ENCODE measurements at places on chromosomes 3 and 15. TPM values are rescaled to one million over a fixed set of nuclear protein-coding genes. Genes with fewer than 3 reads are reported as not detected.

DNA sequence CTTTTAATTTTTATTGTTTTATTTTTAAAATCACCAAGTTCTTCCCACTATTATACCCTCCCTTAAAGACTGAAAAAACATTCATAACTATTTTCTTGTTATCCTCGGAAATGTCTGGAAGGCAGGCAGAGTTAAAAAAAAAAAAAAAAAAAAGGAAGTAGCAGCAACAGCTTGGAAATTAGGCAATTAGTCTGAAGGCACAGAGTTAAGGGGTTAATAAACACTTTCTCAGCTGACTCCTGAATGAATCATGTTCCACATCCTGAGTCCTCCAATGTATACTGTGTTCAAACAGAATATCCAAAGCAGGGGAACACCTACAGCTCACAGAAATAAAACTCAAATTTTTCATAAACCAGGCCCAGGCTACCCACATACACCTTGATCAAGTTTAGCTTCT lies 5.8 kb downstream of the HEXA start:
- peak; percentile 86 for DNase-seq

The POLQ gene
- total RNA-seq: 1.3 TPM

GRCh38 chr3:123406598-123406997 lies 42.3 kb downstream of the ADCY5 start:
- DNase-seq: no peak

DNA sequence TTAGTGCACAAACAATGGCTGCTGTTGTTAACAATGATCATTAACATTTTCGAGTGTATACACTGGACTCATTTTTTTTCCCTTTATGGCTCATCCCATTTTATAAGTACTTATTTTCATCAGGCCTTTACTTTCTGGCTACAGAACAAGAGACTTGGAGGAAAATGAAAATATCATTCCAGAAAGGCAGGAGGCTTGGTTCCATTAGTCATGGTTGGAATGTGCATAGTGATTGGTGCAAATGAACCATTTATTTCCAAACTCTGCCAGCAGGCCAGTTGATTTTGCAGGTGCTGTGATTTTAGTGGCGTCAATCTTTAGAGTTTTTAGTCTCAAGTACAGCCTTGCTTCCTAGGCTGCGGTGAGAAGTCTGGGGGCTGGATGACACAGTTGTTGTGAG lies 151.8 kb downstream of the ITPR1 start:
- no peak for DNase-seq

- DNase-seq: no peak
These were observed 43.3 kb downstream of the MUC4 start for GRCh38 chr3:195768414-195768813.

The DGKG gene
- total RNA-seq: not detected

GRCh38 chr3:114314282-114314681 lies 20.5 kb downstream of the TIGIT start:
- DNase-seq: no peak

- DNase-seq: no peak
These were observed 147.0 kb upstream of the VEPH1 start for GRCh38 chr3:157650172-157650571.

DNA sequence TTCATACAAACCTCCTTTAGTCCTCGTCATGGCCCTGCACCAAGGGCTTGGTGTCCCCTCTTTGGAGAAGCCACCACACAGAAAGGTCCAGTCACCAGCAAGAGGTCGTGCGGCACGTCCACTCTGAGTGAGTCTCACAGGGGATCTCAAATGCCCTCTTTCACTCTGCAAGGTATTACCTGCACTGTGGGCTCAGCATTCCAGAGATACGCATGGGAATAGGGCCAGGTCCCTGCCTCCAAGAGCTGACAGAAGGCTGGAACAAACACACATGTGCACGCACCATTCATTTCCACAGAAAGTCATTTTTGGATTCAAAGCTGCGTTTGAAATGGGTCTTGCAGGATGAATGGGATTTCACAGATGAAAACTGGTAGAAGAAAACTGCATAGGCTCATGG lies 50.4 kb upstream of the TJP1 start:
- DNase-seq: no peak

The STRIT1 gene
- not detected for total RNA-seq

DNA sequence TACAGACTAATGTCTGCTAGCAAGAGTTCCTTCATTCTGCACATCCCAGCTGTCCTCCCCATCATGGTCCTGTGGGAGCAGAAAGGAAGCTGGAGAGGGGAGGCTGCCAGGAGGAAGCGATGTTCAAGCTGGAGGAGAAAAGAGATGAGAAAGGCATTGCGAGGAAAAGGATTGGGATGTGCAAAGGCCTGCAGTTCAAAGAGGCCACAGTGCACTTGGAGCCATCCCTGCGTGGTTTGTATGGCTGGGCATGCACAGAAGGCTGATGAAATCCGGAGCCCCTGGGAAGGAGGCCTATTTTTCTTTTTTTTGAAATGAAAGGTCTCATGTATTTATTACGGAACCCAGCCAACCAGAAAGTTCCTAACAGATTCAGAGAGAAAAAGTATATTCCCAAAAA lies 22.8 kb downstream of the AMOTL2 start:
- no peak for DNase-seq

GRCh38 chr3:13407926-13408325 lies 12.2 kb downstream of the NUP210 start:
- DNase-seq: no peak

The RPL29 gene
- 1,196 TPM for total RNA-seq

- no peak for DNase-seq
These were observed 583 bp upstream of the RBSN start for GRCh38 chr3:15099364-15100098.

- DNase-seq: peak; percentile 69
These were observed 25.9 kb downstream of the CSTA start for GRCh38 chr3:122350814-122351418.

GRCh38 chr3:131396170-131396569 lies 14.6 kb downstream of the NUDT16 start:
- DNase-seq: no peak

The PLS1 gene
- total RNA-seq: 17.1 TPM

DNA sequence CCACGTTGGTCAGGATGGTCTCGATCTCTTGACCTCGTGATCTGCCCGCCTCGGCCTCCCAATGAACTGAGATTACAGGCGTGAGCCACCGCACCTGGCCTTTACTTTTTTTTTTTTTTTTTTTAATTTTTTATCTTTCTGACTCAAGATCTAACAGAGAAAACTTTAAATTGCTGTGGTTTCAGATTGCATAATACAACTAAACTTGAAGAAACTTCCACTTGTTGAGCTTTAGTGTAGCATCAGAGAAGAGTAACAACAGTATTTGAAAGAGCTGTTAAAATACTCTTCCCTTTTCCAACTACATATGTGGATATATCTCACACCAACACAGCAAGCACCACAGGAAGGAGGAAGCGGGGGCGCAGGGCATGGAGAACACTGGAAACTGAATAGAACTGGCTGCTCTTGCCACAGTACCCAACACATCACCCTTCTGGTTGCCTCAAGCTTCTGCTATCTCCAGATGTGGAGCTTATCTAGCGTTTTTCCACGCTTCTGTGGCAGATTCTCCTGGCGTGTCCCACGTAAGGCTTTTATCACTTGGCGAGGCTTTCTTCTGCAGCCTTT lies 45.4 kb downstream of the MAP6D1 start:
- DNase-seq: no peak

The WDR93 gene
- not detected for total RNA-seq

GRCh38 chr3:32454731-32455608 lies 47.7 kb downstream of the CMTM6 start:
- DNase-seq: no peak

DNA sequence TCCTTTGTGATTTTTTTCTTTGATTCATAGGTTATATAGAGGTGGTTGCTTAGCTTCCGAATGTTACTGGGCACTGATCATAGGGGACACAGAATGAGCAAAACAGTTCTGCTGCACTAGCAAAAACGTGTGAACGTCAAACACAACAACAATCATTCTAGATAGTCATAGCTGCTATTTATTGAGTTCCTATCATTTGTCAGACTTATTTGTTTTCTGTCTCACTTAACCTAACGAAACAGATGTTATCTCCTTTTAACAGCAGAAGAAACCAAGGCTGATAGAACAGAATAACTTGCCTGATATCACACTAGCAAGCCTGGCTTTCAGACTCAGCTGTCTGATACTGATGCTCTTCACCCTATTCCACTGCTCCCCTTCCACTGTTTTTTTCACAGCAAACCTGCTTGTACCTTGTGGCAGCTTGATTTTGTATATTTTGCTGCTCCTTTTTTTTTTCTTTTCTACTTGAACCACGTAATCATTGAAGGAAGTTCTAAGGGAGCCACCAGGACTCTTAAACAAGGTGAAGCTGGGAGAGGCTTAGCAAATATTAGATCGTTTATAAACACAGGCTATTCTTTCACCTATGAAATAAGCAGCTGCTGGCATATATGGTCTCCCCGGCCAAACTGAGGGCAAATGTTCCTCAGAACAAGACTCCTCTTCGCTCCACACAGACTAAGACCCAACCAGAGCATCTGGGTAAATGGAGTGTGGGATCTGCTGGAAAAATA lies 78.8 kb downstream of the MCF2L2 start:
- DNase-seq: no peak

The ARHGEF26 gene
- 0.64 TPM for total RNA-seq

The GRK7 gene
- not detected for total RNA-seq

DNA sequence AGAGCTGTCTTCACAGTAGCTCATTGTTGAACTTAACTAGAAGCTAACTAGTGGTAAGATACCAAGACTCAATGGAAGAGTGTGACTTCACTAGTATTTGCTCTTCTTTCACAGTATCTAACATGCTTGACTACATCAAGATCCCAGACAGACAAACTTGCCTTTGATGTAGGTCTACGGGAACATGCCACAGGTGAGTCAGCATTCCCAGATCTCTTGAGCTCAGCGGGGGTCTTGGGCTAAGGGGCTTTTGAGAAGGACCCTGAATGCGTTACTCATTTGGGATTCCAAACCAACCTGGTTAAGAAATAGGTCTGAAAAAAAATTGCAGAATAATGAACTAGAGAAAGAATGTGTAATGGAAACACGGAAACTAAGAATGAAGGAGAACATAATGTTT lies 222.4 kb downstream of the RYR3 start:
- DNase-seq: no peak

DNA sequence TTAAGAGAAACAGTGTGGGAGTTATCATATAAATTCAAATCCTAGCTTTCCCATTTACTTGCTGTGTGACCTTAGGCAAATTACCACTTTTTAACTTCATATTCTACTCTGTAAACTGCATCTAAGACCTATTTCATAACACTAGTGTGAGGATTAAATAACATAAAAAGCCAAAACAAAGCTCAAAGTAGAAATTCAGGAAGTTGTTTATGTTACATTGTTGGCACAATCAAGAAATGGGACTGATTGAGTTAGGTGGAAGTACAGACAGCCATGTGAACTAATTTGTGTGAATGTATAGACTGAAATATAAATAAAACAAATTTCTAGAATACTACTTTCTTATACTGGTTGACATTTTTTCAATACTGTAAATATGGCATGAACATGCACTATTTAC lies 131.7 kb downstream of the STAG1 start:
- DNase-seq: no peak

DNA sequence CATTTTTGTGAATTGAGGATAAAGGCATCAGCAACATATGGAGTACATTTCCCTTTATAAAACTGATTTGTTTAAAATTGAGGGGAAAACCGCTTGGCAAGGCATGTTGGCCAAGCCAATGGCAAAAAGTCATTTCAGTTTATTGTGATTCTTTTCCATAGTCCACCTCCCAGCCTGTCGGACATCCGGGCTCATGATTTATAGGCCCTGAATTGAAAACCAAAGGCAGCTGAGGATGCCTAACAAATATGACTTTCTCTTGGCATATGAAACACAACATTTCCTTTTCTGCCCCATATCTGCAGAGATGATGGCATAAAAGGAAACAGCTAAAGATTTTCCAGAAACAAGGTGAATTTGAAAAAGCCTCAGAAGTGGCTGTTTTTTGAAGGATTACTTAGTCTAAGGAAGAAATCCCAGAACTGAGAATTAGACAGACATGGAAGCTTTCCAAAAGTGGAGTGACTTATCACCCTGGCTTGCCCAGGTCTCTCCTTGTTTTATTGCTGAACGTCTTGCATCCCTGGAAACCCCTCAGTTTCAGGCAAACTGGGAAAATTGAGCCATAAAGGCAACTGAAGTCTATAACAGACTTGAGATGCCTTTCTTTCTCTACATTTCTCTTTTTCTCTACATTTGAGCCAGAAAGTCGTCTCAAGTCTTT lies 74.0 kb downstream of the COL8A1 start:
- DNase-seq: no peak

DNA sequence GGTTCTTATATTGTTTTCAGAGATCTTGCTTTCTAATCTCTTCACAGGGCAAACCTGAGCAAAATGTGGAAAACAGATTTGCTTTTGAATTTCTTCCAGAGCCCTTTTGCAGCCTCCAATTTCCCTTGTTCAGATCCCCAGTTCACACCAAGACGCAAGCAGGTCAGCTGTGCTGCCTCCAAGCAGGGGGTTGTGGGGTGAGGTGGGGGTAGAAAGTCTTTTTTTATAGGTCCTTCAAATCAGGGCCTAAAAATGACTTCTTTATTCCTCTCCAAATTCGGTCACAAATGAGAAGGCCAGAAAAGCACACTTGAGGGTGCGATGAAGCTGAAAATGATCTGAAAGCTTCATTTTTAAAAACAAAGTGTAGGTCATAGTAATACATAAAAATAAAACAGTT lies 26.3 kb upstream of the AVEN start:
- DNase-seq: no peak

The SGO1 gene
- under 0.01 TPM for total RNA-seq

The LARP6 gene
- total RNA-seq: 41.1 TPM

DNA sequence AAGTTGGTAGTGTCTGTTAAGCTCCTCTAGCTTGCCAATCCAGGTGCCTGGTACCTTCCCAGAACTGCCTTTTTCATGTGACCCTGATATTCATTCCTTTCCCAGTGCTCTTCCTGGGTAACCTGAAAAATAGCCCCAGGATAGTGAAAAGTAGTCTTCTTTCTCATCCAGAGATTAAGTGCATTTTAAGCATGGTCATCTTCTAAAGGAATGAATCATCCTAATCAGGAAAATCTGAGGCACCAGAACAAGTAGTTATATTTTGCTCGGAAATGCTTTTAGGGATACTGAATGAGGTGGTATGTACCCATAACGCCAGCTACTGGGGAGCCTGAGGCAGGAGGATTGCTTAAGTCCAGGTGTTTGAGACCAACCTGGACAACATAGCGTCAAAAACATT lies 23.1 kb upstream of the PDCD6IP start:
- peak; percentile 35 for DNase-seq

- DNase-seq: no peak
These were observed 376.8 kb upstream of the SEMA6D start for GRCh38 chr15:47340571-47340920.

GRCh38 chr3:195440379-195440778 lies 2.4 kb downstream of the ACAP2 start:
- no peak for DNase-seq

- DNase-seq: no peak
These were observed 120.1 kb downstream of the GALK2 start for GRCh38 chr15:49290191-49290590.

Data from bronchial epithelial cell (primary cell).